ENCODE measurements at places on chromosomes 6 and 20. TPM values are rescaled to one million over a fixed set of nuclear protein-coding genes. Genes with fewer than 3 reads are reported as not detected.
A peak's percentile ranks its signal among the peaks of the same experiment; 100 is the strongest.

DNA sequence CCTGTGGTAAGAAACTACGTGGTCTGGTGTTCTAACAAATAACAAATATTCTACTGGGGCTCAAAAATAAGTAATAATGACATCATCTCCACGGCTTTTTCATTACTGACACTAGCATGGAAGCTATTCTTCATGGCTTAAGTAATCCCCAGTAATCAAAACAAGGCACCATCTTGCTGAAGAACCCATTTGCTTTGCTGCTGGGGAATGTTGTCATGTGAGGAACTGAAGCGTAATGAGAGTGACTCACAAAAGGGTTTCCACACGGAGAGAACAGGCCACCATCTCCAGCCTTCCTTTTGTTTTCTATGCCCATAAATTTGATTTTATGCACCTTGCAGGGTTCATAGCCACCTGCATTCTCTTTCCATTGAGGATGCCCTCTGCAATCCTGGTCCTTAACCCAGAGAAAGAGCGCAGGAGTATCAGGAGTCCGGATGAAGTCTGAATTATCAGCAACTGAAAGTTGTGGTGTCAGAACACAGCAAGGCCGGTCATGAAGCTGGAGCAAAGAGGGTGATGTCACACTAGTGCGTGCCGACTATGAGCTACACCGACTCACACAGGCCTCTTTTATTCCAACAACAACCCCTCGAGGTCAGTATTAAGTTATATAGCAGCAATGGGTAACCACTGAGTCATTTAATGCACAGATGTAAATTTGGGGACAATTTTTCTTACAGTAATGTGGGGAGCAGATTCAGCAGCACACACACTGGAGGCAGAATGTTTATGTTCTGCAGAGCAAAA is 173.7 kb upstream of the SSTR4 start:
- DNase-seq, result no peak

DNA sequence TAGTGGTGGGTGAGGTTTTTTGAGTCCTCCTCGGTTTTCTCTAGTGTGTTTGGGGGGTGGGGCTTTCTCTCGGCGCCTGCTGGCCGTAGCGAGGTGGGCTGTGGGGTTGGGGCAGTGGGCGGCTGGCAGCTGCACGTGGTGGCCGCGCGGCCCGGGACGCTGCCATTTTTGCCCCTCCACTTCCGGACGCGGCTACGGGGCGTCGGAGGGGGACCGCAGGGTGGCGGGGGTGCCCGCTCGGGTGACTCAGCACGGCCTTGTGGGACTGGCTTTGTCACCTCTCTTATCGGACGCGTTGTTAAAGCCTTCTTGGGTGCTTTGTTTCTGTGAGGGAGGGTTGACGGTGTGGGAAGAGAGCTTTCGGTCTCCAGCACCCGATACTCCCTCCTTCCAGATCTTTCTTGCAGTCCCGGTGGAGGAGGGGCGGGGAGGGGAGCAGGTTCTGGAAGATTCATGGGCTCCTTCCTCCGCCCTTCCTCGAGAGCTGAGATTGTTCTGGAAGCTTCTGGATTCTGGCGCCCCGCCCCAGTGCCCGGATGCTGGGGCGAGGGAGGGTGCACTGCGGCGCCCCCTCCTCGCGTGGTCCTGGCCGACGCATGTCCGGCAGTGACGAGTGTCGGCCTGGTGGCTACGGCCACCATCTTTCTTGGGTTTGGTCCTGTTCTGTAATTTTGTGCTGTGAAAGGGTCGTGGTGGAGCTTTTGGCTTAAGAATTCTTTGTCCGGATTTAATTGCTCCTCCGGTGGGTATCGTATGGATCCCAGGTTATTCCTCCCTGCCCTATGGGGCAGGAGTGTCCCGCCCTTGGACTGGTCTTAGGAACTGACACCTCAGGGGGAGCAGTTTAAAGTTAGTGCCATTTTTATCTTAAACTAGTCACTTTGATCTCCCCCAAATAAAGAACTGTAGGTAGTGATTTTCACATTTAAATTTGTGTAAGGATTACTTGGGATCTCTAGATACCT is 719 bp downstream of the HSP90AB1 start:
- DNase-seq, result peak; percentile 83

DNA sequence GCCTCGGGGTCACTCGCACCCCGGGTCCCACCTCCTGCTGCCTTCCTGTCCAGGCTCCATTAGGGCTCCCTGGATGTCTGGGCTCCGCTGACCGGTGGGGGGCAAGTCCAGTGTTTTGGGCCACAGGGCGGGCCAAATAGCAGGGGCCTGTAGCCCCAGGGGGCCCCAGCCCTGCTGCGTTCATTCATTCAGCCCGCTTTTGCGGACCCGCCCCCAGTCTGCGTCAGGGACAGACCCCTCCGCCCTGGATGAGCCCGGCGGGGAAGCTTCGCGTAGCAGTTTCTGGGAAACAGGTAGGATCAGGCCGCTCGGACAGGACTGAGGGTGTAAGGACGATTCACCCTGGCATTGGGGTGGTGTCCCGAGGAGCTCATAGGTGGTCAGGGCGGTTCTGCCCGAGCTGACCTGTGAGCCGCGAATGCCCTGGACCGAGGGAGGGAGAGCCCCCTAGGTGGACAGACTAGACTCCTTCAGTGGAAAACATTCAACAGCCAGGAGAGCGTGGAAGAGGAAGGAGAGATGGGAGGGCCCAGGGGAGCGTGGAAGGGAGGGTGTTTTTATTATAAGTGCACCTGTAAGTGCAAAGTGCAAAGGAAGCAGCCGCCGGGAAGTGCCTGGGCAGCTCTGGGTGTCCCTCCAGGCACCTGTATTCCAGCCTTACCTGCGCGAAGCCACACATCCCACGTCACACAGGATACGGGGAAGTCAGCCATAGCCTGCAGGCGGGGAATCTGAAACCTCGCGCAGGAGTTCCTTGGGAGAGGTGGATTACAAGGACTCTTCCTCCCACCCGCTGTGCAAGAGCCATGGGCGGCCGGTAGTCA is 662 bp downstream of the ENTPD6 start:
- peak; percentile 66 for DNase-seq

GRCh38 chr20:16475225-16475624 is 98.0 kb downstream of the KIF16B start:
- no peak for DNase-seq

DNA sequence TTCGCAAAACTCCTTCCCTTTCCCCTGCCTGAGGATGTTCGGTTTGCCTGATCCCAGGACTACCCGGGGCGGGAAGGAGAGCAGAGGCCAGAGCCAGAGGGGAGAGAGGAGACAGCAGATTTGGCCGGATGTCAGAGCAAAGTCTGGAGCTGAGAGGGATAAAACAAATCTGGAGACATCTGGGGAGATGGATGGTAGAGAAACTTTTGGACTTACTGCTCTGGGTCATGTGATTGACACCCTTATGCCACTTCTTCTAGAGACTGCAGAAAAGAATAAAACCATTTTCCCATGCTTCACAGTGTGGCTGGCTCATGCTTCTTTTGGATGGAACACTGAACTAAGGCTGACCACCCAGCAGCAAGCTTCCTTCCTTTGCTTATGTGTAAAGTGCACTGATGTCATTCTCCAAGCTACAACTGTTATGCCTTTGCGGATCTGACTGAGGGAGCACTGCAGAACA is 174.7 kb downstream of the FOXC1 start:
- no peak for DNase-seq

Gene LCA5
- polyA plus RNA-seq, result 1.4 TPM

- DNase-seq, result no peak
Observed at GRCh38 chr6:61841958-61842357, 444.1 kb downstream of the KHDRBS2 start.

DNA sequence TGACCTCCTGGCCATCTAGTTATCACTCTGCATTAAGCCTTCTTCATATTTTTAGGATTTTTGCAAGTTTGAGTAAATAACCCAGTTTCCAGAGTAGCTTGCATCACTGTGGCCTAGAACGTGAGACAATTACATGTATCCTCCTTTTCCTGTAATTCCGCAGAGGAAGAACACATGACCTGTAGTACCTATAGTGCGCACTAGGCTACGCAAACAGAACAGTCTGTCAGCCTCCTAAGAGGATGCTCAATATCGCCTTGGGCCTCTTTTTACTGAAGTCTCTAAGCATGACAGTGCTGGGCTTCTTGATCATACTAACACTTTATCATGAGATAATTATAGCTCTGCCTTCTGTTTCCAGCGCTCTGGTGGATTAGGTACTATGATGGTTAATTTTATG is 20.2 kb upstream of the NR2E1 start:
- DNase-seq, result no peak

Gene OR2B6
- polyA plus RNA-seq, result not detected

DNA sequence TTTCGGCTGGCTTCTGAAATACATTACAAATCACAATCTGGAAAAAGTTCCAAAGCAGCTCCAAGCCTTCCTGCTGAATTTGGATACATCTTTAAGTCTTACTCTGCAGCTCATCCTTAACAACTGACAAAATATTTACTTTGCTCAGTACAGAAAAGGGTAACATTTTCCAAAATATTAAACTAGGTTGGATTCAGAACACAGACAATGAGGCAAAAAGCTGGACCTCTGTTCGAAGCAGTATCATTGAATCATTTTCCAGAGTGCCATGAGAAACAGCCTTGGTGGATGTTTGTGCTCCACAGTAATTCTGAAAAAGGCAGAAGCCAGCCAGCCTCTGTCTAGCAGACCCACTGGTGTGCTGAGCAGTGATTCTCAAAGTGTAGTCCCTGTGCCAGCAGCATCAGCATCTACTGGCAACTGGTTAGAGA is 162.1 kb downstream of the AIG1 start:
- no peak for DNase-seq

GRCh38 chr6:162177746-162178145 is 549.8 kb downstream of the PRKN start:
- DNase-seq, result peak; percentile 38

Gene SAMD3
- 0.06 TPM for polyA plus RNA-seq

GRCh38 chr6:105902401-105903031 is 183.6 kb upstream of the PRDM1 start:
- DNase-seq, result no peak

- no peak for DNase-seq
Observed at GRCh38 chr6:22079783-22080182, 217.1 kb downstream of the PRL start.

GRCh38 chr6:169211881-169212280 is 41.8 kb downstream of the THBS2 start:
- no peak for DNase-seq

GRCh38 chr20:3167738-3168078 is 5.6 kb downstream of the LZTS3 start:
- DNase-seq, result no peak

Gene SOBP
- 11.4 TPM for polyA plus RNA-seq
